A549 (cell line): ENCODE measurements at places on chromosomes 7 and 10.

GRCh38 chr7:6409944-6410693, 37.6 kb downstream of the DAGLB start:
- no peak for DNase-seq

DNA sequence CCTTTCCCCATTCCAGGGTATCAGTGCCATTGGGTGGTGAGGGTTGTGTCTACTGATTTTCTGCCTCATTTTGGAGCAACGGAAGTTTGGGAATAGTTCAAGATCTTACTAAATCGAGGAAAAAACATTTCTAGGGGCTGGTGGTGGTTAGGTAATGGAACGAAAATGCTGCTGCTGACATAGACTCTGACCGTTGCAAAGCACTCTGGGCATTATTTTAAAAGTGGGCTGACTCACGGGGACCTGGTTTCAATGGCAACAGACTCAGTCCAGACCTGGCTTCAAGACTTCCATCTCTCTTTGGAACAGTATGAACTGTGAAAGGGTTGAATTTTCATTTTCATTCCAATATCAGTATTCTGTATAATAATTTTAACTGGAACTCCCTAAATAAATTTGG, 284.0 kb downstream of the PHTF2 start:
- no peak for DNase-seq

DNA sequence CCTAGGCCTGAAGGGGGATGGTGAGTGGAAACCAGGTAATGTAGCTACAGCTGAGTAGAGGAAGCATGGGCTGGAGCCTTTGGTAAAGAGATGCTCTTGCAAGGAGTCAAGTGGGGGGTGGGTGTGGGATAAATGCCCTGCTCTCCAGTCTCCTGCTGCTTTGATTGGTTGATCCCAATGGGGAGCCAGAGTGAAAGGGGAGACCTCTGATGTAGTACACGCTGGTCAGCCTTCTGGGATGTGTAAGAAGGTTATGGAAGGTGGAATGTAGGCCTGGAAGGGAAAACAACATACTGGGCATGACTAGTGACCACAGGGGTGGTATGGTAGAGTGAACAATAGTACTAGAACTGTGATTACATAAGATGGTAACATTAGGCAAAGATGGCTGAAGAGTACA, 44.3 kb downstream of the TET1 start:
- DNase-seq = no peak

GRCh38 chr10:92880917-92881316, 32.6 kb downstream of the EXOC6 start:
- DNase-seq = no peak

DNA sequence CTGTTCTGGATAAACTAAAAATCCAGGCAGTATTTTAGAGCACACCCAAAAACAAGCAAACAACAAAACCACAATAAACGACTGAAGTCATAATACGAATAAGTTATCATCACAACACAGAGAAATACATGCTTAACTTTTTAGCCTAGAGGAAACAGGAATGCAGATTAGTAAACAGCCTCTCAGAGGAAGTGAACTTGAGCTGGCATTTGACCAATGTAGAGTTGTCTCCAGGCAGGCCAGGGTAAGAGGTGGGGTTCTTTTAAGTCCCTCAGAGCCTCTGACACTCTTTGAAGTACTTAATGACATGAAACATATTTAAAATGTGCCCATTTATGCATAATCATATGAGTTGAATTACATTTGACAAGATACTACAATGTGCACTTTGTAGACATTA, 43.3 kb upstream of the PLXDC2 start:
- no peak for DNase-seq
